PC-9 (cell line): ENCODE measurements at places on chromosomes 2 and 18. TPM values are rescaled to one million over a fixed set of nuclear protein-coding genes. Genes with fewer than 3 reads are reported as not detected.

Gene FAM124B
- 0.17 and 0.60 TPM in 2 replicates for total RNA-seq

Gene PLCL1
- total RNA-seq, result not detected in 2 replicates

Gene SIX3
- total RNA-seq, result 1.4 TPM in 2 replicates

Gene ALK
- total RNA-seq, result not detected in 2 replicates

Gene CHRNA1
- total RNA-seq, result not detected in 2 replicates

Gene TET3
- total RNA-seq, result 17.1 and 19.1 TPM in 2 replicates

Gene CYP27C1
- 0.94 and 1.6 TPM in 2 replicates for total RNA-seq

Gene SFXN5
- 12.5 and 15.2 TPM in 2 replicates for total RNA-seq

Gene IL36G
- not detected in 2 replicates for total RNA-seq

Gene TRIM54
- total RNA-seq, result 8.2 and 9.8 TPM in 2 replicates

Gene UGT1A3
- 60.3 and 67.1 TPM in 2 replicates for total RNA-seq

Gene SOCS6
- total RNA-seq, result 20.9 and 21.0 TPM in 2 replicates

Gene KCNG2
- not detected in 2 replicates for total RNA-seq
